ENCODE measurements at places on chromosomes 13 and 19. TPM values are rescaled to one million over a fixed set of nuclear protein-coding genes. Genes with fewer than 3 reads are reported as not detected.

The VSTM2B gene
- total RNA-seq, result not detected

The NKPD1 gene
- 0.24 TPM for total RNA-seq

The KLK4 gene
- total RNA-seq, result not detected

The GNG7 gene
- total RNA-seq, result 0.68 TPM

The DKKL1 gene
- not detected for total RNA-seq

The ZNF418 gene
- total RNA-seq, result 7.9 TPM

The SUPT20H gene
- 58.6 TPM for total RNA-seq

The GZMM gene
- 52.1 TPM for total RNA-seq

The PRSS57 gene
- not detected for total RNA-seq

The CACNG8 gene
- not detected for total RNA-seq

The CTXN1 gene
- total RNA-seq, result not detected

The ZNF723 gene
- total RNA-seq, result not detected

The JAK3 gene
- total RNA-seq, result 209 TPM

The ZNF829 gene
- 6.4 TPM for total RNA-seq

The SIGLEC14 gene
- total RNA-seq, result not detected

The CGB2 gene
- not detected for total RNA-seq

The PCDH20 gene
- not detected for total RNA-seq

The INSL3 gene
- 7.2 TPM for total RNA-seq

Measured in activated naive CD4-positive, alpha-beta T cell treated with anti-CD3 and anti-CD28 coated beads, Interleukin-2, amount 10 ng/mL, durations not matched to agents 5 hours and 36 hours (primary cell).